Vagina (tissue), 2 donors: ENCODE measurements at places on chromosomes 1 and 21.

- DNase-seq = no peak
Observed at GRCh38 chr1:66176012-66176715, 357.8 kb upstream of the SGIP1 start.

DNA sequence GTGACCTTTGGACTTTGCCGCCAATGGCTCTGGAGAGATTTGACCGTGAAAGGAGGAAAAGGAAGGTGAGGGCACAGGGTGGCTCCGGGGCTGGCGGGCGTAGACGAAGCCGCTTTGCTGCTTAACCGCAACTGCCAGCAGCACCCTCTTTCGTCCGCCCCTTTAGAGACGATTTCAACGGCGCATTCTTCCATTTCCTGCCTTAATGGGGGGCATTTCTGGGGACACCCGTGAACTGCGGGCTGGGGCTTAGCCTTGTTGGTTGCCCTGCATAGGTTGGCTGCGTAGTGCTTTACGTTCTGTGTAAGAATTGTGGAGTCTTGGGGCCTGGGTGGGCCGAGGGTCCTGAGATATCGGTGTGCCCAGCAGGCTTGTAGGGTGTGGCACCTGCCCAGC lies 6.7 kb upstream of the NPHP4 start:
- DNase-seq = no peak

GRCh38 chr1:205279986-205280385 lies 41.6 kb downstream of the NUAK2 start:
- no peak for DNase-seq

DNA sequence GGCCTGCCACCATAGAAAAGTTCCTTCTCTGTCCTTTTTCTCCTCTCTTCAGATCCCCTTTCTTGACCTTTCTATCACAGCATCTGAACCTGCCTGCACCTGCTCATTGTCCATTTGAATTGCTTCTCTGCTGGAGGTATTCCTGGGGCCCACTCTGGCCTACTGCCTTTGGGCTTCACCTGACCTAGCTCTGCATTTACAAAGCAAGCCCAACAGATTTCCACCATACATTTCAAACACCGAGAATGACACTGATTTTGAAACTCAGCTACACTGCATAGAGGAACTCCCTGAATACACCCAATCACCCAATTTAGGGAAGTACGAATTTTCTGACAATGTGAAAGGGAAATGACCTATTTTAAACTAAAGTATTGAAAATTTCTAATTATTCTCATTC lies 284.5 kb upstream of the USP25 start:
- DNase-seq = no peak

DNA sequence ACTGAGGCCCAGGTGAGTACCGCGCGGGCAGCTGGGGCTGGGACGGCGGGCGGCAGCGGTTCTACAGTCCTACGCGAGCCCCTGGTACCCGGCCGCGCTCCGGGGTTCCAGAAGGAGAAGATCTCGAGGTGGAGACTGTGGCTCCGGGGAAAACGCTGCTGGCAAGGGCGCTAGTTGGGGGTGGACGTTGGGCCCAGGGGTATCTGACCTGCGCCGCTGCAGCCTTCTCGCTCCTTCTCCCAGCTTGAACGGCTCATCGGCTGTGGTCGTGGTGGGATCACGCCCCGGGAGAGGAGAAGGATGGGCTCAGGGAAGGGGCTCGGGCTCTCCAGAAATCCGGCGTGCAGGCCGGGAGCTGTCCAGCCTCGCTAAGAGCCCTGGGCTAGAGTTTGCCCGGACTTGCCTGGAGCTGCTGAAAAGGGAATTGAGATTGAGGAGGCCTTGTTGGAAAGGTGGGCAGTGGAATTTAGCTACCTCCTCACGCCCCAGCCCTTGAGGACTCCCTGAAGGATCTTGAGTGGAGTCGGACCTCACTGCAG lies 1.1 kb upstream of the POU3F1 start:
- DNase-seq = no peak

DNA sequence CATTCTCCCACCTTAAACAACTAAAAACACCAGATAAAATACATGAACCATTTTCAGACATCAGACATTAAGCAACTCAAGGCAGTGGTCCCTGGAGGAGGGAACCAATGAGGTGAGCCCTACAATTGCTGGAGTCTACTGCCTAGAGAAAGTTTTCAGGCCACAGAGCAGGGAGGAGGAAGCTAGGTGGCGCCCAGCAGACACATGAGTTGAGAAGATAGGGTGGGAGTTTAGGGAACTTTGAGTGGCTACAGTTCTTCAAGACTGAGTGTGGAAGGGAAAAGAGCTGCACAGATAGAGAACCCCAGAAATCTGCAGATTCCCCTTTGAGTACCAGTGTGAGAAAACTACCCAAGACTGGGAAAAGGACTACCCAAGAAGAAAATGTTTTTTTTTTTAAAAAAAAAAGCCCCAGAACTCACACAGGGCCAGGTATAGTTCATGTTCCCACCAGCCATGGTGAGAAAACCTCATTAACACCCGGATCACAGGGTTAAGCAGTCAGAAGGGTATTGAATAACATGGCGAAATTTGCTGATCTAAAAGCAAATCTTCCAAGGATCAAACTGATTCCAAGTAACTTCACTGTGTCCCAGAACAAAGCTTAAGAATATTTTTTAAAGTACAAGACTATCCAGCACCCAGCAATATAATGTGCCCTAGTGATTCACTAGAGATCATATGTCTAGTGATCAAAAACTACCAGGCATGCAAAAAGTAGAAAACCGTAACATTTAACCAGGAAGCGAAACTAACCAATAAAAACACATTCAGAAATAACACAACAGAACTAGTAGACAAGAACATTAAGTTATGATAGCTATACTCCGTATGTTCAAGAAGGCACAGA lies 12.0 kb downstream of the ALDH9A1 start:
- DNase-seq = no peak

- DNase-seq = no peak
Observed at GRCh38 chr1:65431111-65431705, 10.7 kb downstream of the LEPR start.

- no peak for DNase-seq
Observed at GRCh38 chr1:21664806-21665588, 4.2 kb downstream of the RAP1GAP start.

DNA sequence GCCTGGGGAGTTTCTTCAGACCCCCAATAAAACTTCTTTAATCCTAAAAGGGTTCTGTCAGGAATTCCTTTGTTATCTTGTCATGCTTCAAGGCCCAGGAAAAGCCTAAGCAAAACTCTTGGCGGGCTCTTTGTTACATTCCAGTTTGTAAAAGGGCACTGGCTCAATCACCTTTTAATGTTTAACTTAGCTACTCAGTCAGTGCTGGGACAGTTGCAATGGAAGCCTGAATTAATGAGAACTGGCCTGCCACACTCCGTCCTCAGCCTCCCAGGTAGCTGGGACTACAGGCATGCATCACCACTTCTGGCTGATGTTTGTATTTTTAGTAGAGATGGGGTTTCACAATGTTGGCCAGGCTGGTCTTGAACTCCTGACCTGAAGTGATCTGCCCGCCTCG lies 21.3 kb upstream of the ASB17 start:
- no peak for DNase-seq

DNA sequence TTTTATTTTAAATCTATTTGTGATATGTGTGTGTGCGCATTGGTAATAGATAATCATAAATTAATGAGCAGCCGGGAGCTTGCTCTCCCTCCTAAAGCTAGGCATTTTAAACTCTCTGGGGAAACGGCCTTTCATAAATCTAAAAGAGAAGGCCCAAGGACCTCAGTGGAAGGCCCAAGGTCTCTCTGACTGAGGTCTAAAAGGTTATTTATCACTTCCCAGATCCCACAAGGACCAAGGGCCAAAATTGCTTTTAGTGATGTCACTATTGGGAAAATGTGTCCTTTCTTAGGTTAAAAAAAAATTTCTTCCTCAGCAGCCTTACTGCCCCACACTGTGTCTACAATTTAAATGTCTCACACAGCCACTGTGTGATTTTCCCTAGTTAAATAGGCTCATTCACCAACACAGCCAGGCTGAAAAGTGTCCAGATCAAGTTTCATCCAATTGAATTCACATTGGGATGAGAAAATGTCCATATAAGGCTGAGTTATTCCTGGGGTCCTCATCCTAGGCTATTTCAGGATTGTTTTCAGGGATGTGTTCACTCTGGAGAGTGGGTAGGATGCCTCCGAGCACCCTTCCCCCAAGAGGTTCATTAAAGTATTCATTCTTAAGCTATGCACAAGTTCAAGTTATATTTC lies 46.1 kb downstream of the SLC44A3 start:
- no peak for DNase-seq
